ENCODE measurements at places on chromosomes 6 and 20.

GRCh38 chr20:3651204-3651962, 11.8 kb downstream of the GFRA4 start:
- no peak for DNase-seq

GRCh38 chr20:50267041-50267865, 76.6 kb downstream of the CEBPB start:
- no peak for DNase-seq

DNA sequence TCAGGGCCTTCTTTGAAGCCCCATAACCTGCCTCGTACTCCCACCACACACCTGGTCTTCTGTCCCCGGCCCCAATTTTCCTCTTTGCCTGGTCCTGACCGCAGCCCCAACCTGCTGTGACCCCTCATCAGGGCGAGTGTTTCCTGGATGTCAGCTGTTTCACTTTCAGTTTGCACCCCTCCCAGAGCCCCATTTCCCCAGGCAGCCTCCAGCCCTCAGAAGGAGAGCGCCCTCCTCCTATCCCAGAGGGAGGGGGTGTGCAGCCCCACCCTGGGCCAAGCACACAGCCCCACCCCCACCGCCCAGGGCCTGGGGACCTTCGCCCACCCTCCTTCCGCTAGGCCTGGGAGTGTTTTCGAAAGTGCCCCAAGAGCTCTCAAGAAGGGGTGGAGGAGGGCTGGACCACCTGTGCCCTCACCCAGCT, 1.5 kb downstream of the BAK1 start:
- no peak for DNase-seq

GRCh38 chr6:155521719-155522118, 66.1 kb upstream of the NOX3 start:
- no peak for DNase-seq

GRCh38 chr6:11774426-11774825, 4.2 kb downstream of the ADTRP start:
- DNase-seq, result no peak

- no peak for DNase-seq
Observed at GRCh38 chr6:111738631-111739030, 133.0 kb upstream of the TRAF3IP2 start.

Data from stimulated activated CD8-positive, alpha-beta memory T cell treated with anti-CD3 and anti-CD28 coated beads, Interleukin-4, amount 100 ng/mL, for 4 hours (primary cell).